Esophagus squamous epithelium (tissue), 5 donors: ENCODE measurements at places on chromosomes 12 and 14.

GRCh38 chr12:102851246-102851645, 65.8 kb downstream of the PAH start:
- DNase-seq: no peak

DNA sequence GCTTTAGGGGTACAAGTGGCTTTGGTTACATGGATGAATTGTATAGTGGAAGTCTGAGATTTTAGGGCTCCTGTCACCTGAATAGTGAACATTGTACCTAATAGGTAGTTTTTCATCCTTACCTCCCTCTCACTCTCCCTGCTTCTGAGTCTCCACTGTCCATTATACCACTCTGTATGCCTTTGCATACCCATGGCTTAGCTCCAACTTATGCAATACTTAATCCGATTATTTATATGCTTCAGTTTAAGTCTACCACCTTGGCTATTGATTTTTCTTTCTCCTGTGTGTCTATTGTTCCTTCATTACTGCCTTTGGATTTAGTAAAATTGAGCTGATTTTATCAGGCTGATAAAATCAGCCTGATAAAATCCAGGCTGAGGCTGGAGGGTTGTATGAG, 30.5 kb upstream of the C12orf71 start:
- DNase-seq: no peak

DNA sequence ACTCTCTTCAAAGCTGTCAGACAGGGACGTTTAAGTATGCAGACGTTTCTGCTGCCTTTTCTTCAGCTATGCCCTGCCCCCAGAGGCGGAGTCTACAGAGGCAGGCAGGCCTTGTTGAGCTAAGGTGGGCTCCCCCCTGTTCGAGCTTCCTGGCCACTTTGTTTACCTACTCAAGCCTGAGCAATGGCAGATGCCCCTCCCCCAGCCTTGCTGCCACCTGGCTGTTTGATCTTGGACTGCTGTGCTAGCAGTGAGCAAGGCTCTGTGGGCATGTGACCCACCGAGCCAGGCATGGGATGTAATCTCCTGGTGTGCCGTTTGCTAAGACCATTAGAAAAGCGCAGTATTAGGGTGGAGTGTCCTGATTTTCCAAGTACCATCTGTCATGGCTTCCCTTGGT, 900.4 kb upstream of the MDGA2 start:
- DNase-seq: no peak

DNA sequence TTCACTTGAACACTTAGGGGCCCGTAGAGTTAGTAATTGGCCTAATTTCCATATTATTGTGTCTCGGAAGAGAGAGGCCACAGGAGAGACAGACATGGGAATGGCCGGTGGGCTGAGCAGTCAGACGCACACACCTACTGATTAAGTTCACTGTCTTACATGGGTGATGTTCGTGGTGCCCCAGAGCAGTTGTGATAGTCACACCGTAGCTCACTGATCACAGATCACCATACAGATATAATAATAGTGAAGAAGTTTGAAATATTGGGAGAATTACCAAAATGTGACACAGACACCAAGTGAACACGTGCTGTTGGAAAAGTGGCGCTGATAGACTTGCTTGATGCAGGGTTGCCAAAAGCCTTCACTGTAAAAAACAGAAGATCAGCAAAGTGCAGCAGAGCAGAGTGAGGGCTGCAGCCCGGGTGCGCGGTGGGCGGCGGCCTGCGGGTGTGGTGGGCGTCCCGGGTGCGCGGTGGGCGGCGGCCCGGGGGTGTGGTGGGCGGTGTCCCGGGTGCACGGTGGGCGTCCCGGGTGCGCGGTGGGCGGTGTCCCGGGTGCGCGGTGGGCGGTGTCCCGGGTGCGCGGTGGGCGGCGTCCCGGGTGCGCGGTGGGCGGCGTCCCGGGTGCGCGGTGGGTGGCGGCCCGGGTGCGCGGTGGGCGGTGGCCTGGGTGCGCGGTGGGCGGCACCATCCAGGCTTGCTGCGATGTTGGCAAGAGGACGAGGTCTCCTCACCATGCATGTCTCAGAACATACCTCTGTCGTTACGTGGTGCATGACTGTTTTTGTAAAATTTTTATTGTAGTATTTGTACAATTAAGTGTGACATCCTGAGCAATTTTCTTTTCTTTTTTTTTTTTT, 34.3 kb upstream of the TEX22 start:
- no peak for DNase-seq

DNA sequence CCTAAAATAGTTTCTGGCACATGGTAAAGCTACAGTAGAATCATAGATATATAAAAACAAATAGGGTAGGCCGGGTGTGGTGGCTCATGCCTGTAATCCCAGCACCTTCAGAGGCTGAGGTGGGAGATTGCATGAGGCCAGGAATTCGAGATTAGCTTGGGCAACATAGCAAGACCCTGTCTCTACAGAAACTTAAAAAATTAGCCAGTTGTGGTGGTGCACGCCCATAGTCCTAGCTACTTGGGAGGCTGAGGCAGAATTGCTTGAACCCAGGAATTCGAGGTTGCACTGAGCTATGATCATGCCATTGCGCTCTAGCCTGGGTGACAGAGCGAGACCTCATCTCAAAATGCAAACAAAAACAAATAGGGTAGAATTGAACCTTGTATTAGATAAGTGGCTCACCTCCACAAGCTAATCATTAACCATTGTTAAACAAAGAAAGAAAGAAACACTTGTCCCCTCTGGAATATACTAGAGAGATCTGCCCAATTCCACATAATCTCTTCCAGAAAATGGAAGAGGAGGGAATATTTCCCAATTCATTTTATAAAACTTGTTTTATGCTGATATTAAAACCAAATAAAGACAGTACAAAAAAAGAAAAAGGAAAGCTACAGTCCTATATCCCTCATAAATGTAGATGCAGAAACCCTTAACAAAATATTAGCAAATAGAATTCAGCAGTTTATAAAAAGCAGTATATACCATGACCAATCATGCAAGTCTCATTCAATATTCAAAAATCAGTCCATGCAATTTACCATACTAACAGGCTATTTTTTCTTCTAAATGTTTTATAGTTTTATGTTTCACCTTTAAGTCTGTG, 22.7 kb upstream of the DHRS2 start:
- DNase-seq: no peak

DNA sequence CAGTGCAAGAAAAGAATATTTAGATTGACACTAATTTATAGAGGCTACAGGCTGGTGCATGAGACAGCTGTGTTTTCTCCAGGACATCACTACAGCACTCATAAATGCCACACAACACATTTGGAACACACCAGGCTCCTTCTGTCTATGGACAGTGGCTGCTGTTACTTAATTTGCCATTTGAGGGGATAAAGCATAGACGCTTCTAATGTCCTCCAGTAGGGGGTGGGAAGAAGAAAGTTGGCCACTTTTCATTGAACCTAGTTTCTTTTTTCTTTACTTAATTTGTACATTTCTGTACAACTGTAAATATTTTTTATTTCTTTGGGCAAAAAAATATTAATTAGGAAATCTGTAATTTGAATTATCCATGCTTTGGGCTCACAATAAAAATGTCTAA, 12.4 kb upstream of the RTN1 start:
- DNase-seq: no peak

DNA sequence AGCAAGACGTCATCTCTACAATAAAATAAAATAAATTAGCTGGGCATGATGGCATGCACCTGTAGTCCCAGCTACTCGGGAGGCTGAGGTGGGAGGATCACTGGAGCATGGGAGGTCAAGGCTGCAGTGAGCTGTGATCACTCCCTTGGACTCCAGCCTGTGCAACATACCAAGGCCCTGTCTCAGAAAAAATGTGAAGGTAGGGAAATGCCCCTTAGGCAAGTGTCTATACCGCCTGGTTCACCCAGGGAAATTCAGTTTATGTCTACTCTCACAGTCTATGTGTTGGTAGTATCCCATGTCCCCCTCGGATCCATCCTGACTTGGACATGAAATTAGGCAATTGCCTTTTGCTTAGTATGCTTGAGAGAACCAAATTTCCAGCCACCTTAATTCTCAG, 88.4 kb upstream of the TMEM132C start:
- no peak for DNase-seq

GRCh38 chr12:108523365-108523764, 8.3 kb downstream of the FICD start:
- no peak for DNase-seq

- no peak for DNase-seq
Observed at GRCh38 chr12:78818487-78818886, 46.1 kb upstream of the SYT1 start.

- DNase-seq: no peak
Observed at GRCh38 chr12:54565986-54566544, 16.7 kb downstream of the PDE1B start.

GRCh38 chr12:95269892-95270291, 52.3 kb downstream of the VEZT start:
- DNase-seq: no peak

DNA sequence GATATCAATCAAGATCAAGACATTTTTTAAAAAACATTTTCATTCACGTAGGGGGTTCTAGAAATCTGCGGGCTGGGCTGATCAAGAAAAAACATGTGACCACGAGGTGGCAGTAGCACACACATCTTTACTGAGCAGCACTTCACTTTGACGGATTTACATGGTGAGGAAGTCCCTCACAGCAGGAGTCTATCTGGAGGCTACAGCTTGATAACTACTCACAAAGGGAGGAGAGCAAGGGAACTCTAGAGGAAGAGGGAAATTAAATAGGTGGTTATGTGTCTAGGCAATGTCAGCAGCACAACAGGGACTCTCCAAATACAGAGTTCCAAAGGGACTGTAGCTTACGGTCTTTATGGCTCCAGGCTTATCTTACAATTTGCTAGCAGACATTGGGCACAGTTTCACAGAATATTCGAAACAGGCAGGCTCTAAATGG, 248.1 kb downstream of the DPY19L2 start:
- DNase-seq: no peak
